ENCODE measurements at places on chromosomes 6 and 20.

DNA sequence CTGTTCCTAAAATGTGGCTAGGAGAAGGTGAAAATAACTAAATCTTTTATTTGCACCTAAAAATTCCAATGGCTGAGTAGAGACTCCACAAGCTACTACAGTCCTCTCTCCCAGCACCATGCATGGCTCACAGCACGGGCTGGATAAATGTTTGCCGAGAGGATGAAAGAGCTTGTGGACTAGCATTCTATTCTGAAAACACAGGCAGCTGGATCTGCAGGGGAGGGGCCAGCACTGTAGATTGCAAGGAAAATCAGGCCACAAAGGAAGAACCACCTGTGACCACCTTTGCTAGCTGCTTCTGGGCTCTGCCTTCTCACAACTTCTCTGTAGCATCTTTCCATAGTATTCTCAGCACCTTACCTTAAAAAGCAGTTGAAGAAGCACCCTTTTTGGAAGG is 46.6 kb downstream of the CLIC5 start:
- no peak for DNase-seq

- DNase-seq = no peak
These were observed at the start of gene ARG1 for GRCh38 chr6:131572686-131573415. ARG1 (plus strand) TSS chr6:131573226; CDS start chr6:131573283, 57 bp downstream.

DNA sequence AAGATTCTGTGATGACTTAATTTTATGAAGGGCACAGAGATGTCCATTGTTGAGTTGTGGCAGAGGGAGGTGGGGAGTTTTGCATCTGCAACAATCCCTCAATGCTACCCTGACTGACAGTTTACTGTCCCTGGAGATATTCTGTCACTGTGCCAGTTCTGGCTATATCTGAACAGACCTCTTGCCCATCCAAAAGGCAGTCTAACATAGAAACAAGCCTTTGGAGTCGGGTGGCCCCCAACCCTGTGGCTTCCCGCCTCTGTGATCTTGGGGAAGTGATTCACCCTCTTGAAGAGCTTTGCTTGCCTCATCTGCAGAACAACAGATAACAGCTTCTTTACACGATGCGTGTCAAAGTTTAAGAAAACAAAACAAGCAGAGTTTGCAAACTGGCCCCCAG is 3.8 kb upstream of the E2F1 start:
- no peak for DNase-seq

- DNase-seq = no peak
These were observed 67.1 kb upstream of the SLC22A23 start for GRCh38 chr6:3523966-3524365.

DNA sequence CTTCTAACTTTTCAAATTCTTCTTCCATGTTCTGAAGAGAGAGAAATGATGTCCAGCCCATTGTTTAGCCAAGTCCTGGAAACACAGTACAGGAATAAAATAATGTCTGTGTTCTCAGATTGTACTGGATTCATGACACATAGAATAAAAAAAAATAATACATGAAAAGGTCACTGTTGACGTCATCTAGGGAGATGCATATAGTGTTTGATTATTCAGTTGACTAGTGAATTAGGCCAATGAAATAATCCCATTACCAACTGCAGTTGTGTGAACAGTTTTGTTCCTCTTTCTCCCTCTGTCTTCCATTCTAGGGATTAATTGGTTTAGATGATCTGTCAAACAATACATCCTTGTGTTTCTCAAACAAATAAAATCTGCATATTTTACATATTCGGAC is 222.8 kb downstream of the ALDH8A1 start:
- DNase-seq = no peak

GRCh38 chr6:151399679-151400078 is 8.3 kb upstream of the ZBTB2 start:
- DNase-seq = no peak

DNA sequence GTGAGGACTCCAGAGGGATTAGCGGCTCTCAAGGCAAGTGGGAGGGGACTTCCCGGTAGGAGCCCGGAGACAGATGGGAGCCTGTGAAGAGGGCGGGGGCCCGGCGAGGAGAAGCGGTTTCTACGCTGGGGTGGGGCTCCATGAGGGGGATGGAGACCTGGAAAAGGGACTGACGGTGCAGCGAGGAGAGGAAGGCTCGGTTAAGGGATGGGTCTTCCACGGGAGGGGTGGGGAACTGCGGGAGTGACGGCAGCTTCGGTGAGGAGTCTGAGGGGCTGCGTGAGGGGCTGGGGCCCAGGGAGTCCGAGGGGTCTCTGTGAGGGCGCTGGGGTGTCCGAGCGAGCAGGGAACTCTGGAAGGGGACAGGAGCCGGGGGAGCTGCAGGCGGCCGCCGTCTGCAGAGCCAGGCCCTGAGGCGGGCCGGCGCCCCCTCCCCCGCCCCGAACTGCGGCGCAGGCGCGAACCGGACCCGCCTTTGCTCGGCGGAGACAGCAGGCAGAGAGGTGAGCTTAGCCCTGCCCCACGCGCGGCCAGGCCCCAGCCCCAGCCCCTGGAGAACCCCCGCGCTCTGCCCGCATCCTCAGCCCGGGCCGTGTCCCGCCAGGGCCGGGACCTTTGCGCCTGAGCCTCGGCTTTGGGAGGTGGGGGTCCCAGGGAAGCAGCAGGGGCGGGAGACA is at the start of gene NRSN2:
Gene NRSN2, plus strand, starts transcription at position 472 of the 677 bp plus-strand sequence. CDS start 2,533 bp downstream, outside the sequence.
- DNase-seq = peak; percentile 84

GRCh38 chr6:158999154-158999665 is 792 bp downstream of the RSPH3 start:
- DNase-seq = no peak

DNA sequence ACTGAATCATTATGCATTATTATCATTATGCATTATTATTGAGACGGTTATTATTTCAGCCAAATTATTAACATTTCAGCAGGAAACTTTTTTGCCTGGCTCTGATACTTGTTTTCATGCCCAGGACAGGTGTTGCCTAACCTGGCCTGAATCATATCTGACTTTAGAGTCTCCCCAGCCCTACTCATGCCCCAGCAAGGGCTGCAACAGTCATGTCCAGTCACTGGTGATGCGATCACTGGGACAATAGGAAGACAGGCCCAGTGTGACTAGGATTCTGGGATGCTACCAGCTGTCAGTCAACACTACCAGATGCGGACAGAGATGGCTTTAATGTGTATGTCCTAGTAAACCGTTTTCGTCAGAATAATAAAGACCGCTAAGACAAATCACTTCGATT is 285.0 kb downstream of the KHDC1L start:
- no peak for DNase-seq

GRCh38 chr6:7911345-7911725 is 747 bp upstream of the TXNDC5 start:
- no peak for DNase-seq

Measured in GM12892 (cell line).